Psoas muscle (tissue), 8 donors: ENCODE measurements at places on chromosomes 5 and 9. TPM values are rescaled to one million over a fixed set of nuclear protein-coding genes. Genes with fewer than 3 reads are reported as not detected.
A peak's percentile ranks its signal among the peaks of the same experiment; 100 is the strongest.

PAPPA gene
- 0.82 TPM for total RNA-seq

CYSRT1 gene
- 0.32 TPM for total RNA-seq

DNA sequence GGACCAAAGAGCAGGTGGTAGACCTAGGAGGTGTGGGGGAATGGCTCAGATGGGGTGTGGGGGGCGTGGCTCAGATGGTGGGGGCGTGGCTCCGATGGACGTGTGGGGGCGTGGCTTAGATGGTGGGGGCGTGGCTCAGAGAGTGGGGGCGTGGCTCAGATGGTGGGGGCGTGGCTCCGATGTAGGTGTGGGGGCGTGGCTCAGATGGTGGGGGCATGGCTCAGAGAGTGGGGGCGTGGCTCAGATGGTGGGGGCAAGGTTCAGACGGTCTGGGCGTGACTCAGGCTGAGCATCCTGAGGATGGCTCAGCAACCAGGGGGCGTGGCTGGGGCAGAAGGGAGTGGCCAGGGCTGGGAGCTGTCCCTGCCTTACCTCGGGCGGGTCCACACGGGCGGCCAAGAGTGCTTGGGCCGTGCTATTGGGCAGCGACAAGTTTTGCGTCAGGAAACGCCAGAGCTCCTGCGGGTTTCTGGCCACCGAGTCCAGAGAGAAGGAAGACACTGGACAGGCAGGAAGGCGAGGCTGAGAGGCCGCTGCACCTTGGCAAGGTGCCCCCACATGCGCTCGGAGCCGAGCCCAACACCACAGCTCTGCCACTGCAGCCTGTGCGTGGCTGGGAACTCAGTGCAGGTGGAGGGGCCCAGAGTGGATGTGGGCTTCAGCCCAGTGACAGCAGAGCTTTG, 5.9 kb downstream of the ABCA2 start:
- peaks cover 9% of the 10 kb centered on the region for H3K4me1 ChIP-seq
- H3K27me3 ChIP-seq: no peaks in the 10 kb centered on the region
- H3K27ac ChIP-seq: no peak overlapping the region
- no peak overlapping the region for H3K4me3 ChIP-seq
- DNase-seq: peak; percentile 54

DNA sequence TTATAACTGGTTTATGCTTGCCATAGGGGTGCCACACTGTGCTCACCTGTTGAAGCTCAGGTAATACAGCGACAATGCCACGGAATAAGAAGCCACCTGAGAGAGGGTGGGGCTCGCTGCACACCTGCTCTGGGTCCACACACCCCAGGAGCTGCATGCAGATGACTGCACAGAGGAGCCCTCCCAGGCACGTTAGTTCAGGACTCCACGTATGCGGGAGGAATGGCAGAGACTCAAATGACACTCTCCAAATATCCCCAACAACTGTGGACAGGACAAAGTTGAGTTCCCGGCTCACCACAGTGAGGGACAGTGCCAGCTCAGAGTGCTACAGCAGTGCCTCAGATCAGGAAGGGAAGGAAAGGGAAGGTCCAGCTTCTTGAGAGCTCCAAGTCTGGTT, 5.8 kb upstream of the FCN1 start:
- H3K27ac ChIP-seq: no peak overlapping the region
- H3K4me3 ChIP-seq: no peak overlapping the region
- no peaks in the 10 kb centered on the region for H3K36me3 ChIP-seq
- no peak for DNase-seq
- H3K4me1 ChIP-seq: no peaks in the 10 kb centered on the region

DNA sequence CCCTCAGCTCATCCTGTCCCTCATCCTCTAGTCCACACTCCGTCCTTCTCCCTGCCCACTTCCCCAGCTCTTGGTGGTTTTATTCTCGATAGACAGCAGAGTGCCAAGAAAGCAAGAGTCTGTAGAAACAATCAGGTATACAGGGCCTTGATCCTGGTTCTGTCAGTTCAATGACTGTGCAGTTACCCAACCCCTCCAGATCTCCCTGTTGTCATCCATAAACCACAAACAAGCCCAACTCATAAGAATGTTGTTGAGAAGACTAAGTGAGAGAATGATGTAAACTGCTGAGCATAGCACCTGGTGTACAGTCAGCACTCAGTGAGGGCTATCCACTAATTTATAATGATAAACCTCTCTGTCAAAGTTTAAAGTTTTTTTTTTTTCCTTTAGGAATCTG, 31.3 kb downstream of the ISL1 start:
- no peaks in the 10 kb centered on the region for H3K27me3 ChIP-seq
- no peak for DNase-seq
- no peaks in the 10 kb centered on the region for H3K36me3 ChIP-seq
- no peak overlapping the region for H3K27ac ChIP-seq
- H3K4me3 ChIP-seq: no peak overlapping the region

GRCh38 chr5:34552686-34553085, 103.4 kb upstream of the RAI14 start:
- no peak overlapping the region for H3K4me3 ChIP-seq
- no peak for DNase-seq
- H3K4me1 ChIP-seq: no peaks in the 10 kb centered on the region
- H3K27ac ChIP-seq: no peak overlapping the region
- no peaks in the 10 kb centered on the region for H3K27me3 ChIP-seq

DNA sequence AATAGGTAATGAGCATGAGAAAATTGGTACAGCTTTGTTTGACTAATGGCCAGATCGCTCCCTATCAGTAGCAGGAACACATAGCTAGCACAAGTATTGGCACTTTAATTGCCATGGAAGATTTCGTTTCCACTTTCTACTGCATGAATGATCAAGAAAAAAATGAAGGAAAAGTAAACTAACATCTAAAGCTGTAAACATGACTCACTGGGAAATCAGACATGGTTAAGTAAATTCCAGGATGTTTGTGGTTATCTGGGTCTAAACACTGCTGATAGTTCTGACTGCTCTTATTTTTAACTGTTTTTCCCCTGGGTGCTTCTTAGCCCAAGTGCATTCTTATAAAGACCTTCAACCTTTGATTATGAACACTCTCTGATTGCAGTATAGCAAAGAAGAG, 388.9 kb downstream of the NR2F1-AS1 start:
- H3K4me1 ChIP-seq: peaks cover 6% of the 10 kb centered on the region
- no peaks in the 10 kb centered on the region for H3K36me3 ChIP-seq
- no peak for DNase-seq
- no peak overlapping the region for H3K4me3 ChIP-seq

DNA sequence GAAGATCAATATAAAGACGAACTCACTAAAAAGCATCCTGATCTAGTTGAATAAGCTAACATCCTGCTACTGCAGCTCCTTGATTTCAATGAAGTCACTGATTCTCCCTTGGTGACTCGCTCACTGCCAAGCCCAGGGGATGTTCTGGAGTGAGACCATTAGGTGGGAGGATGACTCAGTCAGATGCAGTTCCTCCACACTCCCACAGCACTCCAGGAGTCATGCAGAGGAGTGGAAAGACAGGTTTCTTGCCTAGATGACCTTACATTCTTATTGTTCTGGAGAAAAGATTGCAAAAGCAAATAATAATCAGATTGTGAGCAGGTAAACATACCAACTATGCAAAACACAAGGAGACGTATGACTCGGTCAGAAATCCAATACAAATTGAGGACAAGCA, 15.3 kb downstream of the GCNT4 start:
- no peaks in the 10 kb centered on the region for H3K36me3 ChIP-seq
- no peaks in the 10 kb centered on the region for H3K4me1 ChIP-seq
- no peak overlapping the region for H3K4me3 ChIP-seq
- DNase-seq: no peak
- H3K27me3 ChIP-seq: no peaks in the 10 kb centered on the region
- no peak overlapping the region for H3K27ac ChIP-seq
